ENCODE measurements at places on chromosomes 7 and 10.

DNA sequence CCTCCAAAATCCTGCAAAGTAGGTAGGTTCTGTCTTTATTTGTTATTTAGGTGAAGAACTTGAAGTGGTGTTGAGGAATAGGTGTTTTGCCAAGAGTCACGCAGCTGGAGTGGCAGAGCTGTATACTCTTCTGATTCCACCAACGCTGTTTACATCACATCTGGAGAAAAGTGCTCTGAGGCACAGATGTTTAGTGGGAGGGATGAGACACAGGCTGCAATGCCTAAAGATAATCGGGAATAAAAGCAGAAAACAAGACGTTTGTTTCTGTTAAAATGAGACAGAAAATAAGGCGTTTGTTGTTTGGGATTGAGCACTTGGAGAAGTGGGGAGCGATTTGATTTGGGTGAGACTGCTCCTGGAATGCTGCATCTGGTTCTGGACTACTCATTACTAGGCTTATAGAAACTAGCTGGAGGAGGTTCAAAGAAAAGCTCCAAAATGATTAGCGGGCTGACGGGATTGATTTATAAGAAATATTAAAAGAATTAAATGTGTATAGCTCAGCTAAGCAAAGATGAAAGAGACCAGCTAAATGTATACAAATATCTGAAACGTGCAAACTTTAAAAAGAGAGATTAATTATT, 54.3 kb downstream of the TRUB1 start:
- no peak for DNase-seq

- no peak for DNase-seq
Measured at GRCh38 chr10:10156917-10157600, 860.6 kb upstream of the CELF2 start.

DNA sequence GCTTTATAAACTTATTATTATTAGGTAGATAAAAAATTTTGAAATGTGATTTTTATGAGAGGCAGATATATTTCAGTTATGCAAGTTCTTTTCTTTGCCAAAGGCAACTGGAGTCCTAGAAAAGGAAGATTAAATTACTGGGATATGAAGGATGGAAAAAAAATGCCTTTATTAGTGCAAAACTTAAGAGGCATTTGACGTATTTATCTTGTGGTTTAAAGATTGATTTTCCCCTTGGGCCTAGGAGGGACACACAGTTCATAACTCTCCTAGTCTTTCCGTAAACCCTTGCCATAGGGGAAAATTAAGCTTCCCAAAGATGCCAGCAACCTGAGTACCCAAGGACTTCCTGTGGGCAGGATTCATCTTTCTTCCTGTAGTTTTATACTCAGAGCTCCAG, 3.1 kb upstream of the STEAP4 start:
- no peak for DNase-seq

DNA sequence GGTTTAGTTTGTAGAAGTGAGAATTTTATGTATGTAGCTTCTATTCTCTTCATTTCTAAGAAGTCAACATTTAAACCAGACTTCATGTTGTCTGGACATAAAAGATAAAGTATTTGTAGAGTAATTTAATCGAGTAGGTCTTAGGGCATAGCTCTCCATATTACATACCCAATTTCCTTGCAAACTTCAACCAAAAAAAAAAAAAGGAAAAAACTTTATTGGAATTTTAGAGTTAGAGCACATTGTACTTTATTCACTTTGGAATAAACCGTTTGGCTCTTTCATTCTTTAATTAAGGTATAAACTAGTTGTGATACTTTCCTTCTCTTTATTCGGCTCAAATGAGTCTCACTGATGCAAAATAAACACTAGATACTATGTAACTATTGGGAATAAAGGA, 36.0 kb downstream of the PTER start:
- no peak for DNase-seq

- no peak for DNase-seq
Measured at GRCh38 chr10:128086003-128086863, 40.0 kb downstream of the MKI67 start.

DNA sequence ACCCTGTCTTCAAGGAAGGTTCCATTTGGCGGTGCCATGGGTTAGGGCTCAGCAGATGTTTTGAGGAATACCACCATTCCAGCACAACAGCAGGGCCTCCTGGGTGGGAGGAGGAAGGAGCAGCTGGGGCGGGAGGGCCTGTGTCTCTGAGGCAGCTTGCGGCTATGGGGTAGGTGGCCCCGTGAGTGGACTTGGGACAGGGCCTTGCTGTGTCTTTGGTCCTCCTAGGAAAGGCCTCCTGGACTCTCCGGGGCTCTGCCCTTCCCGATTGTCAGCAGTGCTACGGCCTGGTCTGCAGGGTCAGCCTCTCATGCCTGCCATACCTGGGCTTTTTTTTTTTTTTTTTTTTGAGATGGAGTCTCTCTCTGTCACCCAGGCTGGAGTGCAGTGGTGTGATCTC, 96.7 kb downstream of the PAXIP1 start:
- no peak for DNase-seq

- no peak for DNase-seq
Measured at GRCh38 chr10:111548084-111548726, 471.4 kb downstream of the ADRA2A start.

GRCh38 chr10:71082960-71083715, 129.2 kb upstream of the UNC5B start:
- no peak for DNase-seq

DNA sequence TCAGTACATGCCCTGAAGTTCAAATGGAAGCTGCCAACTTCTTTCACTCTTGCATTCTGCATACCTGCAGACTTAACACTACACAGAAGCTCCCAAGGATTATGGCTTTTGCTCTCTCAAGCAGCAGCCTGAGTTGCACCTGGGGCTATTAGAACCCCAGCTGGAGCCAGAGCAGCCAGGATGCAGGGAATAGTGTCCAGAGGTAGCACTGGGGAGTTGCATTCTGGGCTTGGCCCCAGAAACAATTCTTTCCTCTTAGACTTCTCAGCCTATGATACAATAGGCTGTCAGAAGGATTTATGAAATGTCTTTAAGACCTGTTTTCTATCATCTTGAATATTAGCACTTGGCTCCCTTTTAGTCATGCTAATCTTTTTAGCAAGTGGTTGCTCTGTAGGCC, 886.7 kb upstream of the GHITM start:
- no peak for DNase-seq
